ENCODE measurements at places on chromosomes 6 and 20.

DNA sequence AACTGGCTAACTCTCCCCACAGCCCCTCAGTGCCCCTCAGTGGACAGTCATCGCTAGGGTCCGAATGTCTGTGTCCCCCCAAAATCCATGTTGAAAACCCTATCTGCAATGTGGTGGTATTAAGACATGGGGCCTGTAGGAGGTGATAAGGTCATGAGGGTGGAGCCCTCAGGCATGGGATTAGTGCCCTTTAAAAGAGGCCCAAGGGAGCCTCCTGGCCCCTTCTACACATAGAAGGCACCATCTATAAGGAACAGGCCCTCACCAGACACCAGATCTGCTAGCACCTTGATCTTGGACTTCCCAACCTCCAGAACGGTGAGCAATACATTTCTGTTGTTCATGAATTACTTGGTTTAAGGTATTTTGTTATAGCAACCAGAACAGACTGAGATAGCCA lies 6.7 kb upstream of the TRAF3IP2 start:
- no peak for DNase-seq

DNA sequence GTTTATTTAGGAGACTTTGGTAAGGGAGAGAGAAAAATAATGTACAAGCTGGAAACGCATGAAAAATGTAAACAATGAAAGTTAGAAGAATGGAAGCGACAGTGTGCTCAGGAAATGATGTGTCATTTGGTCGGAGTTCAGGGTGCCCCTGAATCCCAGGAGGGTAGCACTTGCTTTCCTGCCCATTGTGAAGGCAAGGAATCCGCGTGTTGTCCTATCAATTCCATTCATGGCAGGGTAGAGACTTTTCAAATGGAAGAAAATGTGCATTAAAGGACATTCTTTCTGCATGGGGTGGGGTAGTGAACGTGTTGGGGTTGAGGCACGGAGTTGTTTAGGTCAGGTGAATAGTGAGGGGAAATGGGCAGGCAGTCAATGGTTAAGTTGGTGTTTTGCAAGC lies 33.7 kb downstream of the GCNT2 start:
- DNase-seq = no peak

DNA sequence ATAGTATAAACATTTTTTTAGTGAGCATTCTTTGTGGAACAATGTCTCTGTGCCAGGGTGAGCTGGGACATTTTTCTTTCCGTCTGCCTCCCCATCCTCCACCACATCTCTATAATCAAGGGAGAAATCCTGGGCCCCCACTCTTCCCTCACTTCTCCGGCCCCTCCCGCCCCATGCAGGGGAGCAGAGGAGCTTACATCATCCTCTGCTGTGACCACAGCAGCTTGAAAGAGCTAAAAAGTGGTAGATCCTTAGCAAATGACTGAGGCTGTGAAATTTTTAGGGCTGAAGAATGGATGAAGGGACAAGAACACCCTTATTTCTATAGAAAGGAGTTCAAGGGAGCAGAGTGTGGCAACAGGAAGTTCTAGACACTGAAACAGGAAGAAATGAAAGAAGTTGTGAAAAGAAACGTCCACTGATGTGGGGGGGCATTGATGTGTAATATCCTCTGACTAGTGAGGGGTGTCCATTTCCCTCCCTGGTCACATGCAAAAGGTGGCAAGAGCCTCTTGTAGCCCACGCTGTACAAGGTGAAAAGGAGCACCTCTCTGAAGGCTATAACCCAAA lies 380.3 kb upstream of the JARID2 start:
- DNase-seq = no peak

GRCh38 chr6:94456266-94456665 lies 1036.9 kb upstream of the EPHA7 start:
- no peak for DNase-seq

DNA sequence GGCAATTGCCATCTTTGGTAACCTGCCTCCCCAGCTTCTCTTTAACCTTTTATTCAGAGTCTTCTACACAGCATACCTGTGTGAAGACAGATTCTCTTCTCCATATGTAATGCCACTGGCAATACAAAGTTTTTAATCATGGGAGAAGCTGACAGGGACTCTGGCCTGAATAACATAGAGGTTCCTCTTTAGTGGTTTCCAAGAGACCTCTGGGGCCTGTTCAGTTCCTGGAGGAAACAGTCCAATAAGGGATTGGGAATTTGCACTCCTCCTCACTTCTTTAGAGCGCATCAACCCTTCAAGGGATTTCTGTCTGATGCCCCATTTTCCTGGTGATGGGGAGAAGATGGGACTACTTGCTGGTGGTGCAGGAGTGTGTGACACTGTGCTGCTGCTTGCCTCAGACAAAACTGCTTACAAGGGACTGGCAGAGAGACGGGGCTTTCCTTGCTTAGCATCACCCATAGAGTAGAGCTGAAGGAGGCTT lies 1.4 kb downstream of the RIMS1 start:
- DNase-seq = no peak

DNA sequence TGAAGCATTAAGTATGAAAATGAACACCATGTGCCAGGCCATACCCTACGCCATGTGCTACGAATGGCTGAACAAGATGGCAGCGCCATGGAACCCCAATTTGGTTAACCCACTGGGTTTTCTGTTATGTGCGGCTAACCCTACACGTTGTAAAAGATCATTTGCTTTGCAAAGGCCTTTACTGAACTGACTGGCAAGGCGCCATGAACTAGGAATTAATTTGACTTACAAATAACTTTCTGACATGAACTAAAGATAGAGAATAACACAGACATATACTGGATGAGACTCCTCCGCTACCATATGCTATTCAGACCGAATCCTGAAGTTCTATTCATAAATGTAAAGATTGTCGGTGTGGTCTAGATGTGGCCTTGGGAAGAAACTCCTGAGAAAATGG lies 3.9 kb downstream of the CNKSR3 start:
- no peak for DNase-seq

DNA sequence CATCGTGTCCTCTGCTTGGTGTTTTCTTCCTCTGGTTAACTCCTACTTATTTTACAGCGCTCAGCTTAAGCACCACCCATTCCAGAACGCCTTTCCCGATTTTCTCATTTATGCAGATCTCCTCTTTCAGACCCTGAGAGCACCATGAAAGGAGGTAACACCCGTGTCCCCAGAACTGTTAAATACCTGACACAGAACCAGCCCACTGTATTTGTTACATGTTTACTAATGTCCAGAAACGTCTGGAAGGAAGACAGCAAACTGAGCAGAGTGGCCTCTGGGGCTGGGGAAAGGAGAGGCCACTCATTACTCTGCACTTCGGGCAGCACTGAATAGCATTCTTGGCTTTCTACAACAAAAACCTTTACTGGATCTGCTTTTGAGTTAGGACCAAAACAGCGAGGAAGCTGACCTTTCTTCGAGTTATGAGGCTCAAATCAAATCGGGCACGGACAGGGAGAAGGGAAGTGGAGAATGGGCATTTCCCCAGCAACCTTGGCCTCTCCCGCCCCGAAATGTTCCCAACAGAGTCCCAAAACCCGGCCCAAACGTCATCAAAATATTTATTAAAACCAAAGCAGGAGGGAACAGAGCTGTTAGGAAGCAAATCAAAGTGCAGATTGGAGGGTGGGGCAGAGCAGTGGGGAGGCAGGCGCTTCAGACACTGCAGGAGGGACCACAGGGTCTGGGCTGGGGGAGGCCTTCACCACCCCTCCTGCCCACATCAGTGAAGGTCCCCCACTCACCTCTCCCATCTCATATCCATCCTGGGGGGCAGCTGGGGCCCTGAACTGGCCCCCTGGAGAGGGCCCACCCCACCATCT lies 1.1 kb upstream of the NECAB3 start:
- DNase-seq = no peak

GRCh38 chr6:167543602-167544497 lies 219.0 kb downstream of the TTLL2 start:
- no peak for DNase-seq

GRCh38 chr20:41746635-41747034 lies 128.5 kb upstream of the CHD6 start:
- DNase-seq = no peak

- peak; percentile 85 for DNase-seq
Measured at GRCh38 chr6:111478749-111479148, 4.3 kb downstream of the REV3L start.

DNA sequence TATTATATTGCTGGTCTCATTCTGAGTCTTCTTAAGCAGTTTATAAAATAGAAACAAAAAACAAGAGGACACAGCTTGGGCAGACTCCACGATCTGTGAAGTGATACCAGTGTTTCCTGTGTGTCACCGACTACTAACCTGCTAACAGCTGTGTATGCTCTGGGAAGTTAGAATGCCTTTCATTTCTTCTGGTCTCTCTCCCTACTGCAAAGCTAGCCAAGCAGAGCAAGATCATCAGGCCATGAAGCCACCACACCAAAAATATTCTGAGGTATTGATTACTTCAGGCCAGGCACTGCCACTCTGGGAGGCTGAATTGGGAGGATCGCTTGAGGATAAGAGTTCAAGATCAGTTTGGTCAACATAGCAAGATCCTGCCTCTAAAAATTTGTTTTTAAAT lies 46.9 kb upstream of the SMIM29 start:
- no peak for DNase-seq

- no peak for DNase-seq
Measured at GRCh38 chr6:143227675-143228074, 167.0 kb downstream of the AIG1 start.

- no peak for DNase-seq
Measured at GRCh38 chr6:100665041-100665380, 200.3 kb upstream of the SIM1 start.

DNA sequence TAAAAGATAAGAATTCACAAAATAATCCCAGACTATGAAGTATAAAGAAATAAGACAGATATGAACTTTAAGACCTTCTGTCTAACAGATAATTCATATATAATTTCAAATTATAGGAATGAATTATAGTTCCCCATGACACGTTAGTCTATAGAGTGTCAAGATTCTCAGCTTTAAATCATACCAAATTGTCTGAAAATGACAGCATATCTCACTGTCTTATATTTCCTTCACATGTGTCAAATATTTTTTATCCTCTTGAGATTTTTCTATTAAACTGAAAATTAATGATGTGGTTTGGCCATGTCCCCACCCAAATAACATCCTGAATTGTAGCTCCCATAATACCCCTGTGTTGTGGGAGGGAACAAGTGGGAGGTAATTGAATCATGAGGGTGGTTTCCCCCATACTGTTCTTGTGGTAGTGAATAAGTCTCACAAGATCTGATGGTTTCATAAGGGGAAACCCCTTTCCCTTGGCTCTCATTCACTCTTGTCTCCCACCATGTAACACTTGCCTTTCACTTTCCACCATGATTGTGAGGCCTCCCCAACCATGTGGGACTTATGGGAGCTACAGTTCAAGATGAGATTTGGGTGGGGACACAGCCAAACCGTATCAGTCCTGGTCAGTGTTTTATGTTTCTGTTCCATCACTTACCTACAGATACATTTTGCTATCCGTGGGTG lies 825.3 kb upstream of the GJE1 start:
- DNase-seq = no peak

GRCh38 chr20:45826381-45827019 lies 612 bp downstream of the TNNC2 start:
- no peak for DNase-seq

GRCh38 chr6:87152526-87152955 lies 2.8 kb upstream of the ZNF292 start:
- DNase-seq = no peak

DNA sequence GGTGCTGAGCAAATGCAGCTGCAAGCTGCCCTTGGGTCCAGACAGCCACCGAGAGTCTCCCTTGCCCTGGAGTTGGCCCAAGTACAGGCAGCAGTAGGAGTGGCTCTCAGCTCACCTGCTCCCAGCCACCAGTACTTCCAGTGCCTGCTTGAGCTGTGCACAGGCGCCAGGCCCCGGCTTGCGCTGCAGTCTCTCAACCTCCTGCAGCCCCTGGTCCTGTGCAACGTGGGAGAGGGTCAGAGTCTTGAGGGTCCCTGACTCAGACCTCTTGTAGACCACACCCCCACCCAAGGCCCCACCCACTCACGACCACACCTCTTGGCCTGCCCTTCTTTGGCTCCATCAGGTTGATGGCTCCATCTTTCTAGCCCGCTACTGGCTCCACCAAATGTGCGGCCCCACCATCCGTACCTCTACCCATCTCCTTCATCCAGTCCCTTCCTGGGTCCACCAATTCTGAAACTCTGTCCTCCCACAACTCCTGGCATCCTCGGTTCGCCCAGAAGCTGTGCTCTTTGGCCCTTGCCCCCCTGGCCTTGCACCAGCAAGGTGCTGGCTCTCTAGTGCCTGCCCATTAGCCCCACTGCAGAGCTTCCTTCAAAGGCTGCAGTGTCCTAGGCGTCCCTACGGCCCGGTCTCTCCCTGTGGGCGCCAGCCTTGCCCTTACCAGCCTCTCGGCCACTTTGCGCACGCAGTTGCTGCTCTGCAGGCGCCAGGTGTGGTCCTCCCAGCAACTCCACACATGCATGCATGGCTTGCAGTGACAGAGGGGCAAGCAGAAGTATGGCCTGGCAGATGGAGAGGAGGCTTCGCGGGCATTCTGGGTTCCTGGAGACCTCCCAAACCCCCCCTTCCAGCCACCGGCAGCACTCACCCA lies 16.5 kb upstream of the SPAG4 start:
- DNase-seq = no peak

- DNase-seq = no peak
Measured at GRCh38 chr20:21920211-21920610, 214.7 kb downstream of the PAX1 start.

- DNase-seq = no peak
Measured at GRCh38 chr6:32092760-32093497, 16.2 kb downstream of the TNXB start.

- DNase-seq = no peak
Measured at GRCh38 chr6:147322299-147323162, 118.3 kb downstream of the STXBP5 start.

GRCh38 chr20:51936377-51936776 lies 134.1 kb upstream of the SALL4 start:
- no peak for DNase-seq

DNA sequence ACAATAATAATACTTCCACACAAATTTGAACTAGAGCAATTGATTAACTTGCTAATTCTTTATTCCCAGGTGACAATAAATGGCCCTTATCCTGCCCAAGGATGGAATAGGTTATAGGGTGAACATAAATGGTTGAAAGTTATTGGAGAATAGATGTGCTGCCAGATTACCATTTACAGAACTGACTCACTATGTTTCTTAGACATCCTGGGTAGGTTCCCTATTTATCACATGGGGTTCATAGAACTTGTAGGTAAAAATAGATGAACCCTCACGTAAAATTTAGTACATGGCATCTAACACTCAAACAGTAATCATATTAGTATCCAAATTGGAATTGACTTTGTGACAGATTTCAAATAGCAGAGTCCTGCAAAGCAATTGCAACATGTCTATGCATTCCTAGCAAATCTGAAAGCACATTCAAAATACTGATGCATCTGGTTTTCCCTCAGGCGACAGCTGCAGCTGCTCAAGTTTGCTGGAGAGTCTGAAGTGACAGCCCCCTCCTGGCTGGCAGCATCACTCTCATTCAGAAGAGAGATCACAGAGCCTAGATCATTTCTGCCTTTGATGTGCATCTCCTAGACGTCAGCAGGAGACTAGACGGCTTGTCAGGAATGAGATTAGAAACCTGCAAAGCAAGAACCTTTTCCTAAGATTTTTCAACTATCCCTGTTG lies 80.2 kb upstream of the RNF217 start:
- DNase-seq = no peak

Data from HAP-1 (cell line).